ENCODE measurements at places on chromosomes 16 and 17. TPM values are rescaled to one million over a fixed set of nuclear protein-coding genes. Genes with fewer than 3 reads are reported as not detected.

Gene KRTAP4-1
- not detected for total RNA-seq

Gene RASL10B
- total RNA-seq = 1.5 TPM

- no peak for DNase-seq
These were observed 31.9 kb downstream of the CACNG1 start for GRCh38 chr17:67076290-67076689.

Gene CLEC18C
- total RNA-seq = 0.90 TPM

DNA sequence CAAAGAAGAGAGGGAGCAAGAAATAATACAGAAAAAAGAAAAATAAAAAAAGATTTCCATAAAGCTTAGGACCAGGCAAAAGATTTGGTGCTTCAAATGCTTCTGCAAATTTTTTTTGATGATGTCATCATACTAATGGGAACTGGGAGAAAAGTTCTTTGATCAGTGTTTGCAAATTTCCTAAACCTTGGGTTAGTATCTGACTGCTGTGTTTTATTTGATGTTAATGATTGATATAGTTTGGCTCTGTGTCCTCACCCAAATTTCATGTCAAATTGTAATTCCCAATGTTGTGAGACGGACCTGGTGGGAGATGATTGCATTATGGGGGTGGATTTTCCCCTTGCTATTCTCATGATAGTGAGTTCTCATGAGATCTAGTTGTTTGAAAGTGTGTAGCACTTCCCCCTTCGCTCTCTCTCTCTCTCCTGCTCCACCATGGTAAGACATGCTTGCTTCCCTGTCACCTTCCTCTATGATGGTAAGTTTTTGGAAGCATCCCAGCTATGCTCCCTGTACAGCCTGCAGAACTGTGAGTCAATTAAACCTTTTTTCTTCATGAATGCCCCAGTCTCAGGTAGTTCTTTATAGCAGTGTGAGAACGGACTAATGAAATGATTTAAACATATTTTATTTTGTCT is 72.6 kb downstream of the TMEM100 start:
- no peak for DNase-seq

Gene PRSS21
- total RNA-seq = 0.27 TPM

DNA sequence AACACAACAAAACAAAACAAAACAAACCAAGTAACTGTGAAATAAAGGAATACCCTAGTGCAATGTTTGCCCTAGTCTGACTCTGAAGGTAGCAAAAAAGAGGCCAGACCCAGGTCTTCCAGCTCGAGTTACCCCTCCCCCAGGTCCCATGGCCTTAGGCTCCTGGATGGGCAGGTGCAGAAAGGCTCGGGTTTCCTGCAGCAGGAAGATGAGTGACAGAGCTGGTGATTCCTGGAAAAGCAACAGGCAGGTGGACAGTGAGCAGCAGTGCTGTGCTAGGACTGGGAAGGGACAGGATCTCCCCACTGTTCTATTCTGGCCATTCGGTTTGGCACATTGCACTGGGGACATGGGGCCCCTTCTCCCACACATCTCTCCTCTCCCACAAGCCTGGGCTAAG is 42.9 kb upstream of the MRTFB start:
- DNase-seq = no peak

Gene PRKAR1A
- 308 TPM for total RNA-seq

- peak; percentile 67 for DNase-seq
These were observed 2.9 kb downstream of the SLC16A3 start for GRCh38 chr17:82231562-82232321.

Gene ATAD5
- total RNA-seq = 10.4 TPM

Gene ZPBP2
- total RNA-seq = not detected

- no peak for DNase-seq
These were observed at the start of gene CCDC92B for GRCh38 chr17:2749058-2749783. Gene CCDC92B (minus strand): TSS chr17:2749652. CDS start chr17:2735145, 14,507 bp downstream.

DNA sequence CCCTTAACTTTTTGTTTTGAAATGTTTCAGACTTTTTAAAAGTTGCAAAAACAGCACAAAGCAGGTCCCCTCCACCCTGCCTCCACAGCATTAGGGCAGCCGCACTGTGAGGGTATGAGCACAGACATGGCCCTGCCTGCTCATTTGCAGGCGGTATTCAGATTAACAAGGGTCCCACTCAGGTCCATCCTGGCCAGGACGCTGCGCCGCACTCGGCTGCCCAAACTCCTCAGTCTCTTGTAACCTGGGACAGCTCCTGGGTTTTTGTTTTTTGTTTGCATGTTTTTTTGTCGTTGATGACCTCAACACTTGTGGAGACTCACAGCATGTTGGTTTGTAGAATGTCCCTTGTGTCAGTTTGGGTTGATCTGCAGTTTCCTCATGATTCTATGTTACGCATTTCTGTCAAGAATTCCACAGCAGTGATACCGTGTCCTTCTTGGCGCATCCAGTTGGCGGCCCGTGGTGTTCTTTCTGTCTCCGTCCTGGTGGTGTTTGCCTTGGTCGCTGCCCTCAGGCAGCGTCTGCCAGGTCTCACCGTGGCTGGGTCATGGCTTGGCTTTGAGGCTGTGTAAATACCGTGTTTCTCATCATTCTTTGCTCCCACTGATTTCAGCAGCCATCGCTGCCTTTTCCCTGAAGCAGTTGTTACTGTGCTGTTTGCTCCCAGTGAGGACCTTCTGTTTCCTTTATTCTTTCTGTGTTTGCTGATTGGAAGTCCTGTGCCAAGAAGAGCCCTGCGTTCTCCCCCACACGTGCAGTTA is 18.5 kb downstream of the CRAMP1 start:
- DNase-seq = no peak

GRCh38 chr16:74736531-74737157 is 36.0 kb upstream of the MLKL start:
- no peak for DNase-seq

Gene ANKS4B
- not detected for total RNA-seq

GRCh38 chr17:65231662-65232335 is 94.6 kb downstream of the RGS9 start:
- peak; percentile 85 for DNase-seq

Gene GCGR
- not detected for total RNA-seq

Gene GUCY2D
- not detected for total RNA-seq

DNA sequence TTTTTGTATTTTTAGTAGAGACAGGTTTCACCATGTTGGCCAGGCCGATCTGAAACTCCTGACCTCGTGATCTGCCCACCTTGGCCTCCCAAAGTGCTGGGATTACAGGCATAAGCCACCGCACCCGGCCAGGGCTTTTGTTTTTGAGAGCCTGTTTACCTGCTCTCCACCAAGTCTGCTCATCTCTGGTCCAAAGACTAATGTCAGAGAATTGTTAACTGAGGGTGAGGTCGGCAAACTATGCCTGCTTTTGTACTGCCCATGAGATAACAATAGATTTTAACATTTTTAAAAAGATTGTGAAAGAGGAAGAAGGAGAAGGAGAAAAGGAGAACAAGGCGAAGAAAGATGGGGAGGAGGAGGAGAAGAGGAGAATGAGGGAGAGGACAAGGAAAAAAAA is 26.0 kb downstream of the TMEM238L start:
- no peak for DNase-seq

- no peak for DNase-seq
These were observed 15.2 kb downstream of the NUP93 start for GRCh38 chr16:56744996-56745640.

DNA sequence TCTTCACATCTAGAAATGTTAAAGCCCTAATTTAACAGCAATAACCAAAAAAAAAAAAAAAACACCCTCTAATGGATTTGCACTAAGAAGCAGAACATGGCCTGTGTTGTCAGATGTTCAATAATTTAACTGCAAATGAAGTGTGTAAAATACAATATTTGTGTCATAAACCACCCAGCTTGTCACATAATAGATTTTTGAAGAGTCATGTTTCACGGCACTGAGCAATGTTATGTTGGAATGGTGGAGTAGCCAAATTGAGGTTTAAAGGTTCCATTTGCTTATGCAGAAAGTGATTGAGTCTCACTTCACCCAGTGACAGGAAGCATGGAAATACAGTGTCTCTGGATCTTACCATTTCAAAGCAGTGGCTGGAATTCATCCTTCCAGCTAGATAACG is 173.2 kb upstream of the XYLT1 start:
- DNase-seq = no peak

All from fibroblast of the aortic adventitia (primary cell).